SW 1271 (cell line): ENCODE measurements at places on chromosomes 12 and 14.

GRCh38 chr14:34433957-34434356, 28.1 kb downstream of the SPTSSA start:
- no peak for DNase-seq

- no peak for DNase-seq
Observed at GRCh38 chr14:56087671-56088471, 30.3 kb upstream of the PELI2 start.

DNA sequence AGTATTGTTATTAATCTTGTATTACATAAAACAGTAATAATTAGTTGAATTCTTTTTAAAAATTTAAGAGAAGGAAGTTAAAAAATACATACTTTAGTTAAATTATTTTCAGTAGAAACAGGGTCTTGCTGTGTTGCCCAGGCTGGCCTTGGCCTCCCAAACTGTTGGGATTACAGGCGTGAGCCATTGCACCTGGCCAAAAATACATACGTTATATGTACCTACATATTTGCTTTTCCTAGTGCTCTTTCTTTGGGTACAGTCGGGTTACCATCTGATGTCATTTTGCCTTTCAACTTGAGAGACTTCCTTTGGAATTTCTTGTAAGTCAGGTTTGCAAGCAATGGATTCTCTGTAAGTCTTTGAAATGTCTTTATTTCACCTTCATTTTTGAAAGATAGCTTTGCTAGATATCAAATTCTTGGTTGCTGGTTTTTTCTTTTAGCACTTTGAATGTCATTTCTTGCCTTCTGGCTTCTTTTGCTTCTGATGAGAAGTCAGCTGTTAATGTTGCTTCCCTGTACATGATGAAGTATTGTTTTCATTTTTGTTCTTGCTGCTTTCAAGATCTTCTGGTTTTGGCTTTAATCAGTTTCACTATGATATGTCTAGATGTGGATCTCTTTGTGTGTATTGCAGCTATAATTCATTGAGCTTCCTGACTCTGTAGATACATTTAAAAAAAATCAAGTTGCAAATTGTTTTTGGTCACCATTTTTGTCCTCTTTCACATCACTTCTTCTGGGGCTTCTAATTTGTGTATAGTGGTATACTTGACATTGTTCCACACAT, 84.4 kb downstream of the SPATS2 start:
- DNase-seq, result no peak

GRCh38 chr12:61365001-61365400, 895.2 kb upstream of the USP15 start:
- no peak for DNase-seq

DNA sequence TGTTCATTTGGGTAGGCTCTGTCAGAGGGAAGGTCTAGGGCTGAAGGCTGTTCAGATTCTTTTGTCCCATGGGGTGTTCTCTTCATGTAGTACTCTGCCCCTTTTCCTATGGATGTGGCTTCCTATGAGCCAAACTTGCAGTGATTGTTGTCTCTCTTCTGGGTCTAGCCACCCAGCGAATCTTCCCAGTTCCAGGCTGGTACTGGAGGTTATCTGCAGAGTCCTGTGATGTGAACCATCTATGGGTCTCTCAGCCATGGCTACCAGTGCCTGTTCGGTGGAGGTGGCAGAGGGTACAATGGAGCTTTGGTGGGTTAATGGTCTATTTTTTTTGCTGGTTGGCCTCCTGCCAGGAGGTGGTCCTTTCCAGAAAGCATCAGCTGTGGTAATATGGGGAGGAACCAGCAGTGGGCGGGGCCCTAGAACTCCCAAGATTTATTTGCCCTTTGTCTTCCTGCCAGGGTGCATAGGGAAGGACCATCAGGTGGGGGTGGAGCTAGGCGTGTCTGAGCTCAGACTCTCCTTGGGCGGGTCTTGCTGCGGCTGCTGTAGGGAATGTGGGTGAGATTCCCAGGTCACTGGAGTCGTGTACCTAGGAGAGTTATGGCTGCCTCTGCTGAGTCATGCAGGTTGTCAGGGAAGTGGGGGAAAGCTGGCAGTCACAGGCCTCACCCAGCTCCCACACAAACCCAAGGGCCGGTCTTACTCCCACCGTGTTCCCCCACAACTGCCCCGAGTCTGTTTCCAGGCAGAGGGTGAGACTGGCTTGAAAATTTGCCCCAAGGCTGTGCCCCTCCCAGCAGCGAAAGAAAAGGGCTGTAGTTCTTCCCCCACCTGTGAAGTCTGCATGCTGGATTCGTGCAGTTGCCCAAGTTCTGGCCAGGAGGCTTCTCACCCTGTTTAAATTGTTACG, 17.5 kb downstream of the MTRFR start:
- DNase-seq, result no peak

DNA sequence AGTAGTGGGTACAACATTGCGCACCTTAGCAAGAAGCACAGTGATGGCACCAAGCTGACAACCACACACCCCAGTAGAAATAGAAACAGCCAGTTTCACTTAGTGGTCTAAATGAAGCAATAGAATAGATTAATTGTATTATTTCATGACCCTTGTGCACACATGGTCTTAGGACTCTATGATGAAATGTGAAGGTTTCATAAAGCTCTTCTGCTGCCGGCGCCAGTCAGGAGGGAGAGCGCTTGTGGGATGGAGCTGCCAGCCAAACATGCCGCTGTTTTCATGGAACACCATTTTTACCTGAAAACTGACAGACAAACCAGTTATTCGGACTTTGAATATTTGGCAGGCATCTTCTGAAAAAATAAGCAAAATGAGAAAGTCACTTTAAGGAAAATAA, 100.0 kb downstream of the PPP2R5C start:
- no peak for DNase-seq

GRCh38 chr12:58393152-58393551, 451.8 kb downstream of the ATP23 start:
- no peak for DNase-seq

GRCh38 chr12:70178038-70178437, 65.2 kb upstream of the CNOT2 start:
- DNase-seq, result no peak

DNA sequence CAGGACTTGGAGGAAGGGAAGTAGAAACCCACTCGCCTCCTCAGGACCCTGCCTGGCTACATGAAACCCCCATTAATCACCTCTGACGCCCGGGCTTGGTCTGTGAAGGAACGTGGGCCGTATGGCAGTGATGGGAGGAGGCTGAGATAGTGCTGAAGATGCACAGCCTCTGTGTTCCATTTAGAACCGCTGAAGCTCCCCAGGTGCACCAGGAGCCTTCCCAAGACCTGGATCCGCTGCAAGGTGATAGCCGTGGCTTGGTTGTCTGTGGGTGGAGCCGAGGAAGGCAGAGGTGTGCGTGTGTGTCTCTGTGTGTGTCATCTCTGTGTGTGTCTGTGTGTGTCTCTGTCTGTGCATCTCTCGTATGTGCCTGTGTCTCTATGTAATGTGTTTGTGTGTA, 293.1 kb downstream of the CACNA1C start:
- DNase-seq, result no peak

DNA sequence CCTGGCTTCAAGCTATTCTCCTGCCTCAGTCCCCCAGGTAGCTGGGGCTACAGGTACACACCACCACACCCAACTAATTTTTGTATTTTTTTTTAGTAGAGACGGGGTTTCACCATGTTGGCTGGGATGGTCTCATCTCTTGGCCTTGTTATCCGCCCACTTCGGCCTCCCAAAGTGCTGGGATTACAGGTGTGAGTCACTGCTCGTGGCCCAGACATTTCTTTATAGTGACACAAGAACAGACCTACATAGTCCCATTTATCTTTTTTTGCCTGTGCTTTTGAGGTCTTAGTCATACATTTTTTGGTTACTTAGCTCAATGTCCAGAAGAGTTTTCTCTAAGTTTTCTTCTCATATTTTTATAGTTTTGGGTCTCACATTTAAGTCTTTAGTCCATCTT, 247.4 kb downstream of the SYT10 start:
- DNase-seq, result no peak

DNA sequence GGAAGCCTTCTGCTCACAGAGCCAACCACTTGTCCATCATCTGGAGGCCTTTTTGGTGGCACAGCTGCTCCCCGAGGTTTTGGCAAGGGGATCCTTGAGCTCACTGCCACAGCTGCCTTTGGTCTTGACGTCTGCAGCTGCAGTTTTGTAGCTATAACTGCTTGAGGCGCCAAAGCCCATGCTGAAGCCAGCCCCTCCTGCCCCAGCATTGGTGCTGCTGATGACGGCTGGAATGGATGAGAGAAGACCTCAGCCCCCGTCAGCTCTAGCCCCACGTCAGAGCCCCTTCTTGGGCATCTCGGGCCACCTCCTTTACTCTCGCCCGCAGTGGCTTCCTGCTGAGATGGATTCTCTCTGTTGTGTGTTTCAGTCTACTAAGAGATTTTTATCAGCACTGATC, 12.3 kb upstream of the KRT74 start:
- no peak for DNase-seq

DNA sequence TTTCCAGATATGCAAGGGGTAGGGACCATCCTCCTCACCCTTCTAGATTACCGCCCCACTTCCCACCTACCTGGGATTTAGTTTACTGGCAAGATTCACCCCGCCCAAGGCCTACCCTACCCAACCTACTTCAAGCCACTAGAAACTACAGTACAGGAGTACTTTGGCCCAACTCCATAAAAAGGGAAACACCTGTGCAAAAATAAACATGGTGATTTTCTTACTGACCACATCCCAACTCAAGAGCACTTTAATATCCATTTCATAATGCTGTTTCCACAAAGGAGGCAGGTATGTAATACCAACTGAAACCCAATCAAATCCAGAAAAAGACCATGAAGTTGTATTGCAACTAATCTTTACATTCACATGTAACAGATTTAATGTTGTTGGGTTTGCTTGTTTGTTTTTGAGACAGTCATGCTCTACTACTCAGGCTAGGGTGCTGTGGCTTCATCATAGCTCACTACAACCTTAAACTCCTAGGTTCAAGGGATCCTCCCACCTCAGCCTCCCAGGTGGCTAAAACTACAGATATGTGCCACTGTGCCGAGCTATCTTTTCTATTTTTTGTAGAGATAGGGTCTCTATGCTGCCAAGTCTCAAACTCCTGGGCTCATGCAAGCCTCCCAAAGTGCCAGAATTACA, 41.7 kb upstream of the RAP1B start:
- no peak for DNase-seq

- no peak for DNase-seq
Observed at GRCh38 chr14:31567655-31568054, 6.5 kb downstream of the NUBPL start.

- no peak for DNase-seq
Observed at GRCh38 chr12:89906824-89907223, 198.2 kb upstream of the ATP2B1 start.

DNA sequence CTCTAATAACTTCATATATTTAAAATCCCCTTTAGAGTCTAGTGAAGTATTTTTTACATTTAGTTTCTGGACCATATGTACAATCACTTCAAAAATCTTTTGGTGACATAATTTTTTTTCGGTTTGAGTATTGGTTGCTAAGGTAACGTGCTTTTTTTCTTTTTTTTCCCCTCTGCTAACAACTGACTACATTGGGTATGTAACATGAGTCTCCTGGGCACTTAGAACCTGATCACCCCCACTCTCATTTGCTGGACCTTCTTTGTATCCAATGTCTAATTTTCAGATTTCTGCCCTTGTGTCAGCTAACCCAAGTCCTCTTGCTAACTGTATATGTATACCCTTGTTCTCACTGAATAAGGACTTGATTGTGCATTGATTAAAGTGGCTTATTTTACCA, 592.9 kb upstream of the FLRT2 start:
- no peak for DNase-seq

DNA sequence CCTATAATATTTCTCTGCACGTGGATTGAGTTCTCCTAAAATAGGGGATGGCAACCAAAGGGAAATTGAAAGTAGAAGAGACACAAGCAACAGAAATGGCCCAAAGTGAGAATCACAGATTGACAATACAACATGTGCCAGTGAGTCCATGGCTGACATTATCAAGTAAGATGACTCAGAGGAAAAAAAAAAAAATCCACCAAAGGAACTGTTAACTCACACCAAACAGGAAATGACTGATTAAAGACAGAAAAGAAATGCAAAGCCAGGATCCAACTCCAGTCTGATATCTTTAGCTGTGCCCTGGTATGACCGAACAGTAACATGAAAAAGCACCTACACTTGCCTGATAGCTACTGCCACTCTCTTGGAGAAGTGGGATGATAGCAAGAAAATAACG, 485.0 kb downstream of the PRKD1 start:
- DNase-seq, result peak; percentile 70

- DNase-seq, result no peak
Observed at GRCh38 chr12:76152181-76152807, 67.8 kb upstream of the NAP1L1 start.

- no peak for DNase-seq
Observed at GRCh38 chr12:32052212-32052713, 54.4 kb upstream of the BICD1 start.

- no peak for DNase-seq
Observed at GRCh38 chr14:95269493-95269892, 50.2 kb downstream of the CLMN start.

- no peak for DNase-seq
Observed at GRCh38 chr12:17818931-17819330, 271.1 kb downstream of the RERGL start.

DNA sequence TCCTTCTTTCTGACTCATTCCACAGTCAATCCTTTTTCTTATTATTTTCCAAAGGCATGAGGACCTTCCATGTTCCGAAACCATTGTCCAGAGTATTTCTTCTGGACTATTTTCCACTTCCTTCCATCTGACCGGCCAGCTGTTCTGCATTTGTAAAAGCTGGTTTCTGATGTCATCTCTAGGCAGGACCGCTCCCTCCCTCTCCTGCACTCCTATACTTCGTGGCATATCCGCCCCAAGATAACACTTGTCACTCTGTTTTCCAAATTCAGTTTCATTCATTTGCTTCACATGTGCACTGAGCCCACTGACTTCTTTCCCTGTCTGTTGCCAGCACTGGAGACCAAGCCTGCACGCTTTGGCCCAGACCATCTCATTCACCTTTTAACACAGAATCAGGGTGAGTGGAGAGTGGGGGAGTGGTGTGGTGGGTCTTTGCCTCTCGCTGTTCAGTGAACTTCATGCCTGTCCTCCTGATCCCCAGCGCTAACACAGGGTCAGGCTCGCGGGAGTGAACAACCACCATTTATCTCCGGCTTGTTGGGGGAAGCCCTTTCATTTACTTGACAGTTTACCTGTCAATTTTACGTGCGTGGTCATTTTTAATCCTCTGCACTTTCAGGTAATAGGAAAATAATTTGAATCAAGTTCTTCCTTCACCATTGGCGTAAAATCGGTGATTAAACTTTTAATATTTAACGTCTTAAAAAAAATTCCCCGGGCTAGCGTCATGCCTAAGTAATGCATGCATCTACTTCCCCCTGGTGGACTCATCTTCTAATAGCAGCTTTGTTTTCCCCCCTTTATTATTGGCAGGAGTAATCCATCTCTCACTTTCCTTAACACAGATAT, 52.5 kb downstream of the C12orf75 start:
- DNase-seq, result peak; percentile 44

DNA sequence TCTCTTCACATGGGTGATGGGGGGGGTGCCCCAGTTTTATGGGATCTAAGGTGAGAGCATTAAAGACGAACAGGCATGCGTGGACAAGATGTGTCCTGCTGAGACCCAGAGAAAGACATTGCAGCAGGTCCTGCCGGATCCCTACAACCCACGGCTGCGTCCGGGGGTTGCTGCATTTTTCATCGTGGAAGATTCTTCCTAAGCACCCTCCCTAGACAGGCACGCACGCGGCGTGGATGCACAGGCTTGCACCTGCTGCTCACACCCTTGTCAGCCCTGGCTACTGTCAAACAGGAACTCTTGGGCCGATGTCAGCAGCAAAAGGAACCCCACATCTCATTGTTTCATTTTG, 280.6 kb upstream of the RTL1 start:
- DNase-seq, result no peak

- no peak for DNase-seq
Observed at GRCh38 chr12:115232455-115233156, 548.6 kb upstream of the TBX3 start.

- DNase-seq, result no peak
Observed at GRCh38 chr12:75041472-75041871, 168.2 kb downstream of the KCNC2 start.
